Right lobe of liver (tissue), 6 donors: ENCODE measurements at places on chromosomes 16 and 17. TPM values are rescaled to one million over a fixed set of nuclear protein-coding genes. Genes with fewer than 3 reads are reported as not detected.

DNA sequence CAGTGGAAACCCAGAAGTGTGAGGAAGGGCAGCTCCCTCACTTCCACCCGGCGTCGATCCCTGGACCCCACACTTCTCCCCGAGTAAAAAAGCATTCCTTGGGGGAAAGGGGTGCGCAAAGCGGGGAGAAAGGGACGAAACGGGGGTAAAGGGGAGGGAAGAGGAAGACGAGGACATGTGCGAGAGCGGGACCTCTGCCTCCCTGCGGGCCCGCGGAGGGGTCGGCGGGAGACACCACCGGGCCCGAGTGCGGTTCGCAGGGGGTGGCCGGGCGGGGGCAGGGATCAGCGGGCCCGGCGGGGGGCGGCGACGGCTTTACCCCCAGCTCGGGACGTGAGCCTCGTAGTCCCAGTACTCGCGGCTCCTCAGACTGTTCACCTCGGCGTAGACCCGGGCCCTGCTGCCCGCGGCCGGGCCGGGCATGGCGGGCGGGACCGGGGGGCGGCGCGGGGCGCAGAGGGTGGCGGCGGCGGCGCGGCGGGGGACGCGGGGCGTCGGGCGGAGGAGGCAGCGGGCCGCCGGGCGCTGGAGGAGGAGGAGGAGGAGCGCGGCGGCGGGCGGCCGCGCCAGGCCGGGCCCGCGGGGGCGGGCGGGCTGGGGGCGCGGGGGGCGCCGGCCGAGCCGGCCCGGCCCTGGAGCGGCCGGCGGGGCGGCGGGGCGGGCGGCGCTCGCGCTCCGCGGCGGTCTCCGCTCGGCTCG, 443 bp downstream of the CSNK2A2 start:
- DNase-seq = no peak

- no peak for DNase-seq
These were observed 61.5 kb downstream of the DHRS7C start for GRCh38 chr17:9729735-9730420.

Gene BMERB1
- total RNA-seq = 10.4 TPM

Gene PABPN1L
- not detected for total RNA-seq

DNA sequence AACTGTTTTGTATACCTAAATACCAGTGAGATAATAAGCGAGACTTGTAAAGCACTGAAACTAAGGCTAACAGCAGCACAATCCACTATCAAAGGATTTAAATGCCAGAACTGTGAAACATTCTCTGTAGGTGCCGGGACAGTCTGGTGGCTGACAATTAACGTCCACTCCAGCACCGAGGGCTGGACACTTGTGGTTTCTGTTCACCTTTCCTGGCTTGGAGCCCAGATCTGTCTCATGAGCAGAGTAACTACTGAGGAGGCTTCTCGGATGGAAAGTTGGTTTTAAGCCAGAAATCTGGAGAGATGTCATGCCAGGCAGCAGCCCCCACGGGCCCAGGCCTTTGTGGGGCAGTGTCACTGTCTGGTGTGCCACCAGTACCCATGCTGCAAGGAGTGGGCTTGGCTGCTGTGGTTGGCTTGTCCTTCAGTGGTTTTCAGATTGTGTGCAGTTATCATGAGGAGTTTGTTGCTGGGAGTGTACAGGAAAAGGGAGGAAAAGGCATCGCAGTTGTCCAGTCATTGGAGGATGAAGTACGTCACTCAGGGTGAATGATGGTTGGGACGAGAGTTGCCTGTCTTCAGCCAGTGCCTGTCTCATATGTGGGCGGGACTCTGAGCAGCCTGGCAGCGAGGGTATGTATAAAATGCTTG, 35.5 kb downstream of the UBN1 start:
- no peak for DNase-seq

Gene ATP1B2
- 0.66 TPM for total RNA-seq

DNA sequence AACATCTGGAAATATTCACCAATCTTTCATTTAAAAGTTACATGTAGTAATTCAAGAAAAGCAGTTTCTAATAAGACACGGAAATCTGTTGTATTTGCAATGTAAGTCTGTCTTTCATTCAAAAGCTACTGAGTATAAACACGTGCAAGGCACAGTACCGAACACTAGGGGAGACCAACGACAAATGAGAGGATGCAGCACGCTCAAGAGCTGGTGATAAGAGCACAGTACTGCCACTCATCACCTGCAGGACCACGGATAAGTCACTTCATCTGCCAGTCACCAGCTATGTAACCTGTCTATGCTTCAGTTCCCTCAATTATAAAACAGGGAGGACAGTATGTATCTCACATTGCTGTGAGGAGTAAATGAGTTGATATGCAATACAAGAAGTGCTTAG, 67.1 kb downstream of the CLEC18A start:
- no peak for DNase-seq

Gene DNASE1L2
- total RNA-seq = 0.40 TPM

GRCh38 chr16:9966569-9967157, 215.6 kb downstream of the GRIN2A start:
- DNase-seq = no peak
